ENCODE measurements at places on chromosomes 6 and 20. TPM values are rescaled to one million over a fixed set of nuclear protein-coding genes. Genes with fewer than 3 reads are reported as not detected.

GRCh38 chr6:107822176-107823046 lies 1.7 kb downstream of the SCML4 start:
- peak; percentile 83 for DNase-seq

DNA sequence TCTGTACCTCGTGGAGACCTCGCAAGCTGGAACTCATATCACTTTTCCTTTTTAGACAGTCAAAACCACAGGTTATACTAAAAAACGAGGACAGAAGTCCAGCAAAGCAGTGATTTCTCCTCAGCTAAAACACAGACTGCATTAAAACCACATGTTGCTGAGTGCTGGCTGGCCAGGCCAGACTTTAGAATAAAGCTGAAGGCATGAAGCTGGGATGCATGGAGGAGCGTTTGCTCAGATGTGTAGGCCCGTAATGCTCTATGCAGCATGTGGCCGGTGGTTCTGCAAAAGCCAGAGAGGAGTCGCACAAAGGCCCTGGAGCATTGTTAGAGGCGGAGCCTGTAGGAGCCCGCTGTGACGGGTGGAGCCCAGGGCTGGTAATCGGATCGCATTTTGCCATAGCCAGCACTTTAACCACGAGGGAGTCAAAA lies 83.6 kb downstream of the SMOC2 start:
- DNase-seq: no peak

DNA sequence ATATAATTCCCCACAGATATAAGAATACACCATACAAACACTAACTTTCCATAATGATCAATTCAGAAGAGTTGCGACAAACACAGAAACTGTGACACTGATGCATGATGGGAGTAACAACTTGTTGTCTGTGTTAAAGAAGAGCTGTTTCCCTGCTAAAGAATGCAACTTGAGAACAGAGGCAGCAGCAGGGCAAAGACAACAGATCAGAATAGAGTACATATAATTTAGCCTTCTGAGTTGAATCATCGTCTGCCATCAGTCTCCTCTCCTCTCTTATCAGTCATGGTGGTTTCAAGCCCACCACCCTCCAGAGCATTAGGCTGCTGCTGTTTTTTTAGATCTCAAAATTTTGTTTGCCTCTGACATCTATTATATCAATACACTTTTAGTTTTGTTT lies 280.4 kb downstream of the UBE3D start:
- no peak for DNase-seq

GRCh38 chr20:16864069-16864468 lies 115.9 kb downstream of the OTOR start:
- no peak for DNase-seq

DNA sequence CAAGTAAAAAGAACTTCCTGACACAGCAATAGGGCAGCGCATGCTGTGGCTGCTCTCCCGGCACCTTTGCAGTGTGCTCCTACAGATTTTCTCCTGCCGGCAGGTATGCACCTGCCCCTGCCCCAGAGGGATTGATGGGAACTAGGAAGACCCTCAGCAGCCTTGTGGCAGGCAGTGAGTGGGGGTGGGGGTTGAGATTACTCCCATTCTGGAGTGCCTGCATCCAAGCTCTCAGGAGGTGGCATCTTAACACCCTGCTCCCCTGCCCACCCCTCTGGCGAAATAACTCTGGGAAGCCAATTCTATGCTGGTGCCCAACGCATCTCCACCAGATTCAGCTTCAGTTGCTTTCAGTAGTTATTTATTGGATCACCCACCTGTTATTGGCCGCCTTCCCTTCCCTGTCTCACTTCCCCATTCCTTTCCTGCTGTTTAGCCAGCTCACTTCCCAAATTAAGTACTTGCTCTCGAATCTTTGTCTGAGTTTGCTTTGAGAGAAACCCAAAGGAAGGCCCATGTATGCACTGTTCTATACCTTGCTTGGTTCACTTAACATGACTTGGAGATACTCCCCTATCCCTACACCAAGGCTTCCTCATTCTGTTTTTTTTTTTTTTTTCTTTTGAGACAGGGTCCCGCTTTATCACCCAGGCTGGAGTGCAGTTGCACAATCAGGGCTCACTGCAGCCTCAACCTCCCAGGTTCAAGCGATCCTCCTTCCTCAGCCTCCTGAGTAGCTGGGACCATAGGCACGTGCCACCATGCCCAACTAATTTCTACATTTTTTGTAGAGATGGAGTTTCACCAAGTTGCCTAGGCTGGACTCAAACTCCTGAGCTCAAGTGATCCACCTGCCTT lies 29.3 kb upstream of the SLC23A2 start:
- DNase-seq: no peak

ZNF322 gene
- total RNA-seq: 9.1 TPM

MGME1 gene
- total RNA-seq: 36.8 TPM

POU5F1 gene
- total RNA-seq: 0.20 TPM

Data from activated CD4-positive, alpha-beta T cell treated with anti-CD3 and anti-CD28 coated beads, Interleukin-2, amount 10 ng/mL, durations not matched to agents 7 days and 5 days (primary cell).